SK-N-SH (cell line): ENCODE measurements at places on chromosomes 11 and 22. TPM values are rescaled to one million over a fixed set of nuclear protein-coding genes. Genes with fewer than 3 reads are reported as not detected.

The KDM4E gene
- 0.02 TPM in 1 of 2 replicates, not detected in the other for polyA plus RNA-seq

The OR51I1 gene
- polyA plus RNA-seq = 0.08 TPM in 1 of 2 replicates, not detected in the other

The KCTD14 gene
- 0.25 and 0.32 TPM in 2 replicates for polyA plus RNA-seq

The MYBPC3 gene
- not detected in 2 replicates for polyA plus RNA-seq

DNA sequence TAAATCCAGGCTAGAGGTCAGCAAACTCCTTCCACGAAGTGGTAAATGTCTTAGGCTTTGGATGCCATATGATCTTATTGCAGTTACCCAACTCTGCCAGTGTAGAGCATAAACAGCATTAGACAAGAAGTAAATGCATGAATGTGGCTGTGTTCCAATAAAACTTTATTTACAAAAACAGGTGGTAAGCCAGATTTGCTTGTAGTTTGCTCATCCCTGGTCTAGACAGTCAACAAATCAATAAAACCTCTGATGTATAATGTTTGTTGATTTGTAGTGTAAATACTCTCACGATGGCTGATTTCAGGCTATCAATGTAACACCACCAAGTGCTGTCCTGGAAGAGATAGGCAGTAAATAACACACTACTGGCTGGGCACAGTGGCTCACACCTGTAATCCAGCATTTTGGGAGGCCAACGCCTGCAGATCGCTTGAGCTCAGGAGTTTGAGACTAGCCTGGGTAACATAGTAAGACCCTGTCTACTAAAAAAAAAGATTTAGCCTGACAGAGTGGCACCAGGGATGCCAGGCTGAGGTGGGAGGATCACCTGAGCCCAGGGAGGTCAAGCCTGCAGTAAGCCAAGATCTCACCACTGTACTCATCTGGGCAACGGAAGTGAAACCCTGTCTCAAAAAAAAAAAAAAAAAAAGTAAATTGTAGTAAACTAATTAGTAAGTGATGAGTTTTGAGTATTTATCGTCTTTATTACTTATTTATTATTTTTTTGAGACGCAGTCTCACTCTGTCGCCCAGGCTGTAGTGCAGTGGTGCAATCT is 6.9 kb upstream of the CATSPER1 start:
- no peaks in the 10 kb centered on the region for H3K4me1 ChIP-seq
- DNase-seq = no peak
- H3K27me3 ChIP-seq = no peaks in the 10 kb centered on the region
- no peak overlapping the region for H3K4me3 ChIP-seq

GRCh38 chr11:9170450-9170849 is 79.1 kb upstream of the SCUBE2 start:
- DNase-seq = no peak
- peaks cover 58% of the 10 kb centered on the region for H3K36me3 ChIP-seq
- no peak overlapping the region for H3K4me3 ChIP-seq
- H3K27ac ChIP-seq = no peak overlapping the region
- H3K27me3 ChIP-seq = no peaks in the 10 kb centered on the region

DNA sequence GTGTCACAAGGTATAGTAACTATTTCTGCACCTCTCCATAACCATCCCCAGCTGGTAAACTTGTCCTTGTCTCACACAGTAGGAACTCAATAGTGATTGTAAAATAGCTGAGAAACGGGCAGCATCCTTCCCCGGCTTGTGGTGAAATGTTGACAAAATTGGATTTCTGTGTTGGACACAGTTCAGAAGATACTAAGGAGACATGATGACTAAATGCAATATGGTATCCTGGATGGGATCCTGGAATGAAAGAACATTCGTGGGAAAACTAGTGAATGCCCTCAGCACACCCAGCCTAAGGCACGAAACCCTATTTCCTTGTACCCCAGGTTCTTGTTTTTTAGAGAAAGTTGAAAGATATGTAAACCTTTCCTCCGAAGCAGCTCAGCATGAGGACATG is 18.8 kb upstream of the OPCML start:
- H3K4me1 ChIP-seq = no peaks in the 10 kb centered on the region
- no peaks in the 10 kb centered on the region for H3K36me3 ChIP-seq
- no peak for DNase-seq
- H3K27me3 ChIP-seq = no peaks in the 10 kb centered on the region

GRCh38 chr22:46749682-46750529 is 11.9 kb upstream of the CERK start:
- H3K27me3 ChIP-seq = no peaks in the 10 kb centered on the region
- no peak overlapping the region for H3K4me3 ChIP-seq

- no peak overlapping the region for H3K4me3 ChIP-seq
- H3K36me3 ChIP-seq = no peaks in the 10 kb centered on the region
- H3K27me3 ChIP-seq = no peaks in the 10 kb centered on the region
- no peak for DNase-seq
- no peak overlapping the region for H3K27ac ChIP-seq
These were observed 953.2 kb downstream of the OPCML start for GRCh38 chr11:132579136-132579535.

GRCh38 chr11:83736684-83737083 is 450.5 kb upstream of the CCDC90B start:
- H3K27me3 ChIP-seq = no peaks in the 10 kb centered on the region; the same call in 1 of the 2 replicates
- no peak overlapping the region for H3K4me3 ChIP-seq
- H3K4me1 ChIP-seq = no peaks in the 10 kb centered on the region
- no peak overlapping the region for H3K27ac ChIP-seq

DNA sequence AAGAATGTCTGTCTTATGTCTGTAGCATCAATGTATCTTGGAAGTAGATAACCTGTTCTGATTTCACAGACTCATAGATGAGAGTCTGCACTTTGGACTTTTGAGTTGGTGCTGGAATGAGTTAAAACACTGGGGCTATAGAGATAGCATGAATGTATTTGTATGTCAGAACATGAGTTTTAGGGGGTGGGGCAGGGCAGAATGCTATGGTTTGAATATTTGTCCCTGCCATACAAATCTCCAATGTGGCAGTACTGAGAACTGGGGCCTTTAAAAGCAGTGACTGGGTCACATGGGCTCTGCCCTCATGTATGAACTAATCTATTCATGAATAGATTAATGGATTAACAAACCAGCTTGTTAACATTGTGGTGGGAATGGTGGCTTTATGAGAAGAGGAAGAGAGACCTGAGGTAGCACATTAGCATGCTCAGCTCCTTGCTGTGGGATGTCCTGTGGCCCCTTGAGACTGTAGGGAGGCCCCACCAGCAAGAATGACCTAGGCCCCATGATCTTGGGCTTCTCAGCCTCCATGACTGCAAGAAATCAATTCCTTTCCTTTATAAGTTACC is 15.5 kb upstream of the OR52K1 start:
- no peak for DNase-seq
- H3K36me3 ChIP-seq = no peaks in the 10 kb centered on the region
- H3K4me1 ChIP-seq = no peaks in the 10 kb centered on the region
- no peak overlapping the region for H3K4me3 ChIP-seq
- no peaks in the 10 kb centered on the region for H3K27me3 ChIP-seq
- H3K27ac ChIP-seq = no peak overlapping the region
